Astrocyte of the spinal cord (primary cell): ENCODE measurements at places on chromosomes 3 and 15.
A peak's percentile ranks its signal among the peaks of the same experiment; 100 is the strongest.

- peak; percentile 1 for DNase-seq
These were observed 1.2 kb downstream of the CHMP2B start for GRCh38 chr3:87228316-87228715.

DNA sequence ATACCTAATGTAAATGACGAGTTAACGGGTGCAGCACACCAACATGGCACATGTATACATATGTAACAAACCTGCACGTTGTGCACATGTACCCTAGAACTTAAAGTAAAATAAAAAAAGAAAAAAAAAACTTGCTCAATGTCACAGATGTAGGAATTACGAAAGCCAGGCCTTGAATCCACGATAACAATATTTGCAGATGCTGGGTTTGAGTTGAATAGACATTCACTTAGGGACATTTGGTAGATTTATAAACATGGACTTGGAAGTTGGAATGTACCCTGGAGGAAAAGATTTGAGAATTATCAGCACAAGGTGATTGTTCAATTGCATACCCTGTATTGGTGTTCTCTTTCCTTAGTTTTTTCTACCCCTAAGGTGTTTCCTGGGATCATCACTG lies 260.2 kb upstream of the PEX5L start:
- no peak for DNase-seq

- DNase-seq: no peak
These were observed 1002.8 kb downstream of the NAALADL2 start for GRCh38 chr3:175861916-175862315.

GRCh38 chr3:61252836-61253235 lies 1.6 kb upstream of the FHIT start:
- no peak for DNase-seq

DNA sequence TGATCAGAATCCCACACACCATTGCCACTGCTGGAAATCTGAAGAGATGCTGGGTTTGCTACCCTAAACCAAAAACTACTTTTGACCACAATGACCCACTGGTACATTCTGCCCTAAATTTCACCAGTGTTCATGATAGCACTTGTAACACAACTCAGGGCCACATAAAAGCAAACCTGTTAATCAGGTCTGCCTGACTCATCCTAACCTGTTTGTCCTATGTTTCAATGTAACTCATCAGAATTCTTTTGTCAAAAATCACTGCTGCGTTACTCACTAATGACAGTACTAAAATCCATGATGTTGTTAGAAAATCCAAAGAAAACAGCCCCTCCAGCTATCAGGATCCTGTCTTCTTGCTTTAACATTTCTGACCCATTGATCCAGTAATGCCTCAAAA lies 55.6 kb upstream of the XCR1 start:
- DNase-seq: no peak

DNA sequence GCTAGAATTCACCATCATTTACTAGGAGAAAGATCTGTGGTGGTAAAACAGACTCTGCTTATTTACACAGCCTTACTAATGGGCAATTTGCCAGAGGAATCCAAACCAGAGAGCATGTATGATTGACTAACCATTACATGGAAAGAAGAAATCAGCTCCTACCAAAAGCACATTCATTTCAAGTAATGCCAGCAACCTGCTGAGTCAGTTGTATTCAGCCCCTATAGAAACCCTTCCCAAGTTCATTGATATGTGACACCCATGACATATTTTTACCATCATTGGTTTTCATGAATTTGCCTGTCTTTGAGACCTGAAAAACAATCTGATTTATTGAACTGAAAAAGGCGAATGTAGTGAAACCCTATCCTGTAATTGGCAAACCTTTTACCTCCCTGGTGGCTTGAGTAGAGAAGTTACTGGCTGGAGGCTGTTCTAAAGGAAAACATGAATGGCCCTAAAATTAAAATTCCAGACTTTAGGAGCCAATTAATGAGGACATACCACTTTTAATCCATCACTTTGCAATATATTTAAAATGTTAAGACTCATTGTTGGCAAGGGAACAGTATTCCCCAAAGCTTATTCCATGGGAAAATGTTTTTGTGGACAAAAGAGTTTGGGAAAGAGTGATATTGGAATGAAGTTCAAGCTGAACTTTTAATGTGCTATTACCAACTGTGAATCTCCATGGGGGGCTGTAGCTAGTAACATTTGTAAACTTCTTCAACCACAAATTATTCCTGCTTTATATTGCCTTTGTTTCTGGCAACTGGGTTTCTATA lies 542.9 kb downstream of the FHIT start:
- DNase-seq: peak; percentile 75

- peak; percentile 22 for DNase-seq
These were observed 72.6 kb downstream of the ZBTB20 start for GRCh38 chr3:115074502-115074901.

DNA sequence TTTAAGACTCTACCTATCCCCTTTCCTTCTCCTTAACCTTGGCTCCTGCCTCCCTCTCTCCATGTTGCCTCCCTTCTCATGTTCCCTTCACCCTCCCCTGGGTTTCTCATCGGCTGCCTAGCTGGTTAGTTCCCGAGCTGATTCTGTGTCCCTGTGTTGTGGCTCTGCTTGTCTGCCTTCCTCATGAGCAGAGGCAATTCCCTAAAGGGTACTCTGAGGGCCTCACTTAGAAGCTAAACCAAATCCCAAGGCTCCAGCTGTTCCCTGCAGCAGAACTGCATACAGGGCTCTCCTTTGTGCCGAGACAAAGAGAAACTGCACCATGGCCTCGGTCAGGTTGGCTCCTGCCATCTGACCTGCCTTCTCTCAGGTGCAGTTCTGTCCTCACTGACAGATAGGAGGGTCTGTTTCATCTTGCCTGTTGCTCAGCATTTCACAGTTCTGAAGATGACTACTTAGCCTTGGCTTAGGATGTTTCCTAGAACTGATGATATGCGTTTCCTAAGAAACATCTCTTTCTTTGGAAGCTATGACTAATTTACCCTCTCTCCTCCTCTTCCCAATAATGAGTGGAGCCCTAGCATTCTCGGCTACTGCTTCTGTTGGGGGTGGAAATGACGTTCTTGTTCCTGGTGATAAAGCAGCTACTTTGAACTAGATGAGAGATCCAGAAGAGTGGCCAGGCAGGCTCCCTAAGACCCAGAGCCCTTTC lies 27.1 kb downstream of the DUOX1 start:
- DNase-seq: peak; percentile 60

DNA sequence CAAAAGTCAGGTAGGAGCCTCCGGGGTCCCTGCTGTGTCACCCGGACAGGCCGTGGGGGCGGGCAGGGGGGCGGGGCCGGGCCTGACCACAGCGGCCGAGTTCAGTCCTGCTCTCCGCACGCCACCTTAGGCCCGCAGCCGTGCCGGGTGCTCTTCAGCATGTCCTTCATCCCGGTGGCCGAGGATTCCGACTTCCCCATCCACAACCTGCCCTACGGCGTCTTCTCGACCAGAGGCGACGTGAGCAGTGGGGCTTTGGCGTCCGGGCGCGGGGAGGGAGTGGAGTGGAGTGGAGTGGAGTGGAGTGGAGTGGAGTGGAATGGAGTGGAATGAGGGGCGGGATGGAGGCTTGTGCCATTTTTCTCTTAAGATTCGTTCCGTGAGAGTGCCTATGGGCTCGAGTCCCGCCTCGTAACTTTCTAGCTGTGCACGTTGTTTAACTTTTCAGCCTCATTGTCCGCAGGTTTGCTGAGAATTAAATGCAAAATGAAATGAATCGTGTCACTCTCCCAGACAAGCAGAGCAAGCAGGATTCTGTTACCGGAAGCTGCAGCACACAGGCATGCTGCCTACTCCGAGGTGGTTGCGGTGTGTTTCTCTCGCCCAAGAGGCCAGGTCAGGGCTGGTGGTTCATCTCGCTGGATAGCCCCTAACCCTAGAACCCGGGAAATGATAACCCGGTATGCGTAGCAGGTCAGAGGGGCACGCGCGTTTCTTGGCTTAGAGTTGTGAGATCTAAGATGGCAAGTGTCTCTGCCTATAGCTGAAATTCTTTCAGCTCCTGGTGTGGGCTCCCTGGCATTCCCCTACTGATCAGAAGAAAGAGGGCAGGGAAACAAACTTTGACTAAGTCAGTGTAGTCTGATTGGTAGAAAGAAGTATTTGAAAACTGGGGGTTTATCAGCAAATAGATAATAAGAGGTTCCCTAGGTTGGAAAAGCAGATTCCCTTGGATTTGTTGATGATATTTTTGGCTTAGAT lies at the start of gene FAH:
TSS of gene FAH (plus strand) at position 104 of the 981 bp plus-strand sequence. CDS start at position 160, 56 bp downstream.
- DNase-seq: peak; percentile 62

DNA sequence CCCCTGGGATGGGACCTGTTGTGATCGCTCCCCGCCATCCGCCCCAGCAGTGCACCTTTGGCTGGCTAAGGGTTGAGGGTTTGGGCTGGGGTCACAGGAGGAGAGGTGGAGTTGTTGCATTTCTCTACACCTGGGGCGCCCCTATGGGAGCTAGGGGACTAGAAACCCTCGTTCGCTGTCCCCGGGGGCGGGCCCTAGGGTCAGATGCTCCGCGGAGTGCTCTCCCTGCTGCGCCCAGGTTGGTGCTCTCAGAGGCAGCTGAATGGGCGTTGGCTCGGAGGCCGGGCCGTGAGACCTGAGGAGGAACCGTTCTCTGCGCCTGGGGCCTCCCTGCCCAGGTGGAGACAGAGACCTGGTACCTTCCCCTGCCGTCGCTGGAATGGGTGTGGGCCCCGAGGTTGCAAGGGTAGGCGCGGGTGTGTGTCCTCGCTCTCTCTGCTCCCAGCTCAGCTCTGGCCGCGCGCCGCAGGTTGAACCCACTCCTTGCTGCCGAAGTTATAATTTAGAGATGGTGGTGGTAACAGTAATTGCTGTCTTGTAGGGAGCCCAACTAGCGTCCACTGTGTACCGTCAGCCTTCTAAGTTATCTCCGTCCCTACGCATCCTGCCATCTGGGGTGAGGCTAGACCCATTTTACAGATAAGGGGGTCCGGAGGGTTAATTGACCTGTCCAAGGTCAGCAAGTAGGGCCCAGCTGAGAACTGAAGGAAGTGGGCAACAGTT lies 965 bp downstream of the FLNB start:
- DNase-seq: no peak

GRCh38 chr15:68416158-68416535 lies 15.8 kb downstream of the ITGA11 start:
- no peak for DNase-seq

DNA sequence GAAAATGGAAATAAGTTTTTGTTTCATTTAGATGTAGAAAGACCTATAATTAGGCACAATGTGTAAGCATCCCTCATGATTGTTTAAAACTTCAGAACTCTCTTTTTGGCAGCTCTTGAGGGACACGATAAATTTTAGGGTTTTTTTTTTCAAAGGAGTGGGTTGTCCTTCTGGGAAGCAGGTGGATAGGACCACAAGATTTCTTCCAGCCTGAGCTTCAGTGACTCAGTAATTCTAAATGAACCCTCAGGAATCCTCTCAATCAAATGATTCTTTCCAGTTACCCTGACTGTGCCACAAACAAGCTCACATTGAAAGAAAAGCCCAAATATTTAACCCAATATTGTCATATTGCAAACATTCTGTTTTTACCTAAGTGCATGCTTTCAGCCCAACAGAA lies 45.1 kb downstream of the COL8A1 start:
- peak; percentile 41 for DNase-seq

GRCh38 chr3:195542698-195543499 lies at the start of gene PPP1R2:
TSS of gene PPP1R2 (minus strand) at chr3:195543325. CDS start at chr3:195543025, 300 bp downstream.
- DNase-seq: peak; percentile 93

DNA sequence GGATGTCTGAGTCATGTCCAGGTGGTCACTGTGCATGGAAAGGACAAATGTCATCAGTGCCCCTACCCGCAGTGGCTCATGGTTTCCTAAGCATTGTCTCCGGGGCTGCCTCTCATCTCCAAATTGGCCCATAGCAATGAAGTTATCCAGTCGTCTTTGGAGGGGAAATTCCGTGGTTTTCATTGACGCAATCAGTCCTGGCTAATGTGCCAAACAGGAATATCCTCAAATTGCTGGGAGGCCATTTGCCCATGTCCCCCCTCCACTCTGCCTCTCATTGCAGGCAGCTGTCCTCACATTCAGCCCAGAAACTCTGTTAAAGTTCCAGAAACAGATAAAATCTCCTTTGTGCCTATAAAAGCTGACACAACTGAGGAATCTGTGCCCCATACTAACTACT lies 81.6 kb downstream of the MCTP2 start:
- peak; percentile 60 for DNase-seq

DNA sequence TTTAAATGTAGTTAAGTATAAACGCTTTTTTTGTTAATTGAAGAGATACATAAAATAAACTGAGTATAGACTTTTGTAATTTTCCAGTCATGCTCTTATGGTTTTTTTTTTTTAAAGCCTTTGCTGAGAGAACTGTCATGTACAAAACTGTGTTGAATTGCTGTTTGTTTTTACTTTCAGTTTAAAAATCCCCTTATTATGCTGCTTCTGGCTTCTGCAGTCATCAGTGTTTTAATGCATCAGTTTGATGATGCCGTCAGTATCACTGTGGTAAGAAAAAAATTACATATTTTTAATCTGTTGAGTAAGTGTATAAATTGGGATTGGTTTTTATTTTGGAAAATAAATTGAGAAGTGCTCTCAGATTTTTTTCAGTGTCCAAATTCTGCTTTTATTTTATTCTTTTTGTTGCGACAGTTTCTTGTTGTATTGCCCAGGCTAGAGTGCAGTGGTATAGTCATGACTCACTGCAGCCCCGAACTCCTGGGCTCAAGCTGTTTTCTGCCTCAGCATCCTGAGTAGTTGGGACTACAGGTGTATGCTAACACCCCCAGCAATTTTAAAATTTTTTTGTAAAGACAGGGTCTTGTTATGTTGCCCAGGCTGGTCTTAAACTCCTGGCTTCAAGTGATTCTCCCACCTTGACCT lies 40.7 kb downstream of the ATP2C1 start:
- no peak for DNase-seq

- DNase-seq: no peak
These were observed 8.5 kb downstream of the ITPKA start for GRCh38 chr15:41501931-41502794.

- DNase-seq: no peak
These were observed 2.0 kb downstream of the DCUN1D1 start for GRCh38 chr3:182978387-182978786.

GRCh38 chr3:38154033-38154494 lies 11.3 kb upstream of the OXSR1 start:
- no peak for DNase-seq

DNA sequence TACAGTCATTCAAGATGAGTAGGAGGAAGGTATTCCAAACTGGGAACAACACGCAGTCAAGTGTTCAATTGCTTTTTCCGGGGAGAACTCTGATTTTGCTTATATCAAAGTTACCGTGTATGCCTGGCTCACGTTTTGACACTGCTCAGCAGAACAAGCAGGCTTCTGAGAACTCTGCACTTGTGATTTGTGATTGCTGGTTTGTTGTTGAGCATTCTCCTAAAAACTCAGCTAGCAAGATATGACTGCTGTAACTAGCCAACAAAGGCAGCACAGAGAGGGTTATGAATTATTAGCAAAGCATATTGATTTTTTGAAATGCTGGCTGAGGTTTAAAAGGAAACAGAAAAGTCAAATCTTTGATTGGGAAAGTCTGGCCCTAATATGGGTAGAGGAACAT lies 151.7 kb downstream of the ZPLD1 start:
- DNase-seq: no peak

GRCh38 chr3:58190291-58190690 lies 20.5 kb downstream of the DNASE1L3 start:
- no peak for DNase-seq

GRCh38 chr3:185823078-185824044 lies 1.5 kb downstream of the IGF2BP2 start:
- no peak for DNase-seq
